ENCODE measurements at places on chromosomes 4 and X.

DNA sequence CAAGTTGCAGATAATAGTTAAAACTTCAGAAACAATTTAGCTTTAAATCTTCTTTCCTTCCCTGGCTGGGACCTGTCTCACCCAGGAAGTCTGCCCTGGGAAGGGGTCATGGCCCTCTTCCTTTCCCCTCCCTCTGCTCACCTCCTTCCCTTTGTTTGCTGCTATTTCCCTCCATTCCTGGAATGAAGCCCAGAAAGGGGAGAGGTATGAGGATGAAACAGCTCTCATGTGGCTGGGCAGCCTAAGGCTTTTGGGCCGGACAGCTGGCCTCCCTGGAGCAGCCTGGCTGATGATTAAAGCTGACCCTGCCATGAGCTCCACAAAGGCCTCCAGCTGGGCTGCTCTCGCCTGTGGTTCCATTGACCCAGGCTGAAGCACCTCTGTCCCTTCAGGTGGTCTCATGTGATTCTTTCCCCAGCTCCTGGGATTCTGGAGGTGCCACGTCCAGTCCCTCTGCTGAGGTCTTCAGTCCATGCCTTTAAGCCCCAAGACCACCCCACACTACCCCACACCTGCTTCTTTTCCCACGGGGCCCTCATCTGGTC, 202.1 kb downstream of the PTTG2 start:
- DNase-seq = no peak

DNA sequence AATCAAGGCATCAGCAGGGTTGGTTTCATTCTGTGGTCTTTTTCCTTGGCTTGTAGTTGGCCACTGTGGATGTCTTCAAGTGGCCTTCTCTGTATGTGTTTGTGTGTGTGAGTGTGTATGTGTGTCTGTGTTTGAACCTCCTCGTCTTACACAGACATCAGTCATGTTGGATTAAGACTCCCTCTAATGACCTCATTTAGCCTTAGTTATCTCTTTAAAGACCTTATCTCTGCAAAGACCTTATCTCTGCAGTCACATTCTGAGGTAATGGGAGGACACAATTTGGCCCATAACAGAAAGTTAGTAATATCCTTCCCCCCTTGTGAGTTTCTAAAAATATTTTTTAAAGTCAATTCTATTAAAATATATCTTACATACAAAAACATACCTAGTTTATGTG, 126.7 kb downstream of the EMCN start:
- DNase-seq = no peak

- no peak for DNase-seq
These were observed 286.6 kb upstream of the GATB start for GRCh38 chr4:152047451-152047850.

DNA sequence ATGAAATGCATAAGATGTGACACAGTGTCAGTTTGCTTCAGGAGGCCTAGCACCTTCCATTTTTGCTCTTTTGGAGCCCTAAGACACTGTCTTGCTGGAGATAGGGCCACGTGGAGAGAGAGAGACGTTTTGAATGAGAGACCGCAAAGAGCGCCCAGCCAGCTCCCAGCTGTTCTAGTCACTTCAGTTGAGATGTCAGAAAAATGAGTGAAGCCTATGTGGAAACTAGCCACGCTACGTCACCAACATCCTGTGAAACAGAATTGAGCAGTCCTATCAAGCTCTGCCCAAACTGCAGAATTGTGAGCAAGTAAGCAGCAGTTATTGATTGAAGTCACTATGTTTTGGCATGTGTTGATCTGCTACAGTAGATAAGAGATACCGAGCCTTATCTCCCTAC, 13.1 kb downstream of the GPR82 start:
- DNase-seq = no peak

GRCh38 chr4:107315584-107315983, 279.5 kb upstream of the DKK2 start:
- no peak for DNase-seq

- DNase-seq = no peak
These were observed 95.9 kb upstream of the RPS6KA3 start for GRCh38 chrX:20362268-20363267.

DNA sequence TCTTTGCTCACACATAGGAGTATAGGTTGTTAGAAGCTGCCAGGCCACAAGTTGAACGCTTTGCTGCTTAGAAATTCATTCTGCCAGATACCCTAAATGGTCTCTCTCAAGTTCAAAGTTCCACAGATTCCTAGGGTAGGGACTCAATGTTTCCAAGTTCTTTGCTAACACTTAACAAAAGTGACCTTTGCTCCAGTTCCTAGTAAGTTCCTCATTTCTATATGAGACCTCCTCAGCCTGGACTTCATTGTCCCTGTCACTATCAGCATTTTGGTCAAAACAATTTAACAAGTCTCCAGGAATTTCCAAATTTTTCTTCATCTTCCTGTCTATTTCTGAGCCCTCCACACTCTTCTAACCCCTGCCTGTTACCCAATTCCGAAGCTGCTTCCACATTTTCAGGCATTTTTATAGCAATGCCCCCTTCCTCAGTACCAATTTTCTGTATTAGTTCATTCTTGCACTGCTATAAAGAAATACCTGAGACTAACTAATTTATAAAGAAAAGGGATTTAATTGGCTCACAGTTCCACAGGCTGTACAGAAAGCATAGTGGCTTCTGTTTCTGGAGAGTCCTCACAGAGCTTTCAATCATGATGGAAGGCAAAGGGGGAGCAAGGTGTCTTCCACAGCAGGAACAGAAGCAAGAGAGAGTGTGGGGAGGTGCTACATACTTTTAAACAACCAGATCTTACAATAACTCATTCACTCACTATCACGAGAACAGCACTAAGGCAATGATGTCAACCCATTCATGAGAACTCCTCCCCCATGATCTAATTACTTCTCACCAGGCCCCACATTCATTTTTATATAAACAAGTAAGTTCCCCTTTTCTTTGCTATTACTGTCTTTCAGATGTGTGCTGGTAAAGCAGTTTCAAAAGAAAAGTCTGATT, 11.5 kb upstream of the TLR1 start:
- DNase-seq = no peak

DNA sequence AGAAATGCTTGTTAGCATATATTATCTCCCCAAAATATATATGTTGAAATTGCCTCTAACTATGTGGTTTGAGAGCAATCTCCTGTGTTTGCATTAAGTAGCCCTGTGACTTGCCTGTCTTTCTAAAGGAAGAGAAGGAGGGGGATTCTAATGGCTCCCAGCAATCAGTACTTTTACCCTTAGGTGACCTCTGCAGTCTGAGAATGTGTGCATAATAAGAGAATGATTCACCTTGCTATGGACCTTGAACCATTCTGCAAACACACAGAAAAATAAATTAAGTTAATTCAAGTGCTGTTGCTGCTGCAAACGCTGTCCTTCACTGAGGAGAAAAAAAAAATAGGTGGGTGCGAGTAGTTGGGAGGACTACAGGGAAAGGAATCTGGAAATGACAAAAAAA, 322.2 kb downstream of the IQCM start:
- no peak for DNase-seq

DNA sequence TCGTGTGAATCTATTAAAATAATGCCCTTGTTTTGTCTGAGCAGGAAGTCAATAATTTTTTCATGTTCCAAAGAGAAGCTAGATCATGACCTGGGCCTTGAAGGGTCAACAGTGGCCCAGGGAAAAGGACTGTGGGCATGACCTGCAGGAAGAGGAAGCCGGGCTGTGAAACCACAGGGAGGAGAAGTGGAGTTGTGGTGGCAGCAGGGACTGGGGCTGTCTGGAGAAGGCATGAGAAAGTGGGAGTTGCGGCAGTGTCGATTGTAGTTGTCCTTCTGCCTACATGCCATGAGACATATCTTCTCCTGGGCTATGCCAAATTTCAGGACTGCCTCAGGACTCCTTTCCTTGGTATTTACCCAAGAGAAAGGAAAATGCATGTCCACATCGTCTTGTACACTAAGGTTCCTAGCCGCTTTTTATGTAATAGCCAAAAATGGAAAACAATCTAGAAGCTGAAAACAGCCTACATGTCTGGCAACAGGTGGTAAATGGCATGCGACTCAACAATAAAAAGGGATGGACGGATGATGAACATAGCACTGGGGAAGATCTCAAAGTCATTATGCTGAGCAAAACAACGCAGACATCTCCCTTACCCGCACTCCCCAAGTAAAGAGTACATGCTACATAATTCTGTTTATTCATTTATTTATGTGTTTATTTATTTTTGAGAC, 13.6 kb upstream of the PTTG2 start:
- no peak for DNase-seq

- DNase-seq = no peak
These were observed 13.2 kb upstream of the CA5B start for GRCh38 chrX:15724911-15725310.

- no peak for DNase-seq
These were observed 23.4 kb upstream of the TECRL start for GRCh38 chr4:64432674-64433073.

- DNase-seq = no peak
These were observed 344.4 kb downstream of the NR3C2 start for GRCh38 chr4:148097801-148098200.

DNA sequence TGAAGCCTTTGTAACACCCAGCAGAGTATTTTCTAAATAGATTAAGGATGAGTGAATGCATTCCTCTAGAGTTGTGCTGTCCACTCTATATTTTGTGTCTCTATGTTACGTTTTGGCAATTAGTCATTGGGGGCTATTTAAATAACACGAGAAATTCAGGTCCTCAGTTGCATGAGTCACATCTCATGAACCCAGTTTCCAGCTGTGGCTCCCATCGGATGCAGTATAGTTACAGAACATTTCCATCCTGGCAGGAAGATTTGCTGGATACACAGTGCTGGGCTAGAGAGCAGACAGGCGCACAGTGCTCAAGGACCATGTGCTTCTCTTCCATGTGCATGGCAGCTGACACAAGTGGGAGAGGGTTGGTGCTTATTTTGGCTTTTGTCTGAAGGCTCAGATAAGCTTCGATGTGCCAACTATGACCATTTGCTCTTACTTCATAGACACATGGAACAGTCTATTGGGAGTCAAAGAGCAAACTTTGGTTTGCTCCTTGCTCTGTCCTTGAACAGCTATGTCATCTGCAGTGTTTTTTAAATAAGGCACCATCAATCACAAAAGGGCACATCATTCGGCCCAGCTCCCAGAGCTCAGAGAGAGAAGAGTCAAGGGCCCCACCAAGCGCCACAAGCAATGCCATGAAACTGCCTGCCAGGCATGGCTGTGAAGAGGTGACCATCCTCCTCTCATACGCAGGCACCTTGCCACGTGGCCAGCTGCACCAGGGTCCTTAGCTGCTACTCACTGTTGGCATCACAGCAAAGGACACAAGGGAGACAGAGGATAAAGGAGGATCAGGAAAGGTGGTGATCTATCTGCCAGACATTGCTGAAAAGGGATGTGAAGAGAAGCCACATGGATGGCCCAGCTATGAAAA, 8.1 kb upstream of the STS start:
- DNase-seq = no peak

- no peak for DNase-seq
These were observed 11.4 kb upstream of the CITED1 start for GRCh38 chrX:72317139-72317538.

DNA sequence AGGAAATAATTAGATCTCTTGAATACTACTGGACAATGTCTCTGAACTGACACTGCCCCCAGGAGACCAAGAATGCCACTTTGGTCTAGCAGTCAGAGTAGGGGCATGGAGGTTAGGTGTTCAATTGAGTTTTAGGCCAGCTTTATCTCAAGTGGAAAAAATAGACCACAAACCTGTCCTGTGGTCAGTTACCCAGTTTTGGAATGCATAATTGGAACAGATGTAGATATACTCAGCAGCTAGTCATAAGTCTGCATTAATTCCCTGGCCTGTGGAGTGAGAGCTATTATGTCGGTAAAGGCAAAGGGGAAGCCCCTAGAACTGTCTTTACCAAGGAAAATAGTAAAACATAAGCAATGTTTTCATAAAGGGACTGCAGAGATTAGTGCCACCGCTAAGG, 587.7 kb downstream of the GLUD2 start:
- DNase-seq = no peak

DNA sequence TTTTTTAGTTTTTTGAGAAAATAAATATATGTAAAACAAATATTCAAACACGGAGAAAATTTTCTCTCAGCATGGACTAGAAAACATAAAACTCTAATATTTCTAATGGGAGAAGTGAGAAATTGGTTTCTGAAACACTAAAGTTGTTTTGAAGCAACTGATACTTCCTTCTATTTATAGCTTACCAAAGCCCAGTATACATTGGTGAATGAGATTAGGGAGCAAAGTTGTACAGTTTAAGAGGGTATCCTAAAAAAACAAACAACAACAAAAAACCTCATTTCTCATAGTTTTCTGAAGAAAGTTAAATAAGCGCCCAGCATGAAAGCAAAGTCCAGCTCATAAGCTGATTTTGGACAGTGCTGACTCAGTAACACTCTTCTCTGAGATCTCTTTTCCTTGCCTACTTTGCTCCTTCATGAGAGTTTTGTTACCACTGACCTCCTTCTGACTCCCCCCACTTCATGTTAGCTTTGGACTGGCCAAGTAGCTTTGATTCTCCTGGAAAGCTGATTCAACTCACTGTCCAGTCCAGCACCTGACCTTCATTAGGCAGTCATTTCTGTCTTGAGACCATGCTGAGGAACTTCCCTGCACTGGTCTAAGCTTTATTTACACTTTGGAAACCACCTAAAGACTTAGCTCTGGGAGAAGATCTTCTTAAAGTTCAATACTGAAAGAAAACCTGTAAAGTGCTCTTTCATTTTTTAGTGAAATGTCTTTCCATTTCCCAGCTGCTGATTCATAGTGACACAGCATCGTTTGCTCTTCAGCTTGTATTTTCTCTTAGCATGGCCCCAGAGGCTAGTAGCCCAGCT, 21.8 kb upstream of the P2RY10 start:
- no peak for DNase-seq

DNA sequence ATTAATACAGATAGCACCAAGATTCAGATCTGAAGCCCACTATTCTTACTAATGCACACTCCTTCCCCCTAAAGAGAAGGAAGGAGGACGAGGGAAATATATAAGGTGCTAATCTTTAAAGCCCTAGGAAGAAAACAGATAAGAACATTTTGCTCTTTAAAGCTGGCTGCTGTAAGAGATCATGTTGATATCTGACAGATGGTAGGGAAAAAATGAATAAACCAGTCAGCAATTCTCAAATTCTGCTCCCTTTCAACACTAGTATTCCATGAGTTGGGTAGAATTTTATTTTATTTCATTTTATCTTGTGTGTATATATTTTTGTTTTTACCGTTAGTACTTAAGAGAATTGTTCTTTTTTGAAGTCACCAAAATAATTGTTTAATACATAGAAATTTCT, 19.2 kb downstream of the OTC start:
- no peak for DNase-seq

GRCh38 chr4:122584519-122584918, 36.3 kb downstream of the IL21 start:
- DNase-seq = no peak

- no peak for DNase-seq
These were observed 19.3 kb downstream of the TSPAN5 start for GRCh38 chr4:98639108-98639507.

GRCh38 chr4:152687974-152688599, 8.3 kb upstream of the TMEM154 start:
- DNase-seq = no peak

GRCh38 chr4:113411496-113411938, 350.0 kb downstream of the CAMK2D start:
- no peak for DNase-seq
